CD4-positive, alpha-beta T cell treated with Interleukin-2 at 100 ng/mL for 4 hours (primary cell): ENCODE measurements at places on chromosomes 1 and 21.

GRCh38 chr1:111516005-111516535 is 12.6 kb upstream of the ADORA3 start:
- peak; percentile 24 for DNase-seq

DNA sequence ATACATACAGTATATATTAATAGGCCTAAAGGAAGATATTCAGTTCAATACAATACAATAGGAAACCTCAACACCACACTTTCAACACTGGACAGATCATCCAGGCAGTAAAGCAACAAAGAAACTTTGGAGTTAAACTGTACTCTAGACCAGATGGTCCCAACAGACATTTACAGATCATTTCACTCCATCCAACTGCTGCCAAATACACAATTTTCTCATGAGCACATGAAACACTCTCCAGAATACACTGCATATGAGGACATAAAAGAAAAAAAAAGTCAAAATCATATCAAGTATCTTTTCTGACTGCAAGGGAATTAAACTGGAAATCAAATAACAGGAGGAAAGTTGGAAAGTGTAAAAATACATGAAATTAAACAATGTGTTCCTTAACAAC is 607.5 kb upstream of the BRINP3 start:
- DNase-seq = no peak

- no peak for DNase-seq
Measured at GRCh38 chr1:233569636-233570035, 44.3 kb upstream of the KCNK1 start.

DNA sequence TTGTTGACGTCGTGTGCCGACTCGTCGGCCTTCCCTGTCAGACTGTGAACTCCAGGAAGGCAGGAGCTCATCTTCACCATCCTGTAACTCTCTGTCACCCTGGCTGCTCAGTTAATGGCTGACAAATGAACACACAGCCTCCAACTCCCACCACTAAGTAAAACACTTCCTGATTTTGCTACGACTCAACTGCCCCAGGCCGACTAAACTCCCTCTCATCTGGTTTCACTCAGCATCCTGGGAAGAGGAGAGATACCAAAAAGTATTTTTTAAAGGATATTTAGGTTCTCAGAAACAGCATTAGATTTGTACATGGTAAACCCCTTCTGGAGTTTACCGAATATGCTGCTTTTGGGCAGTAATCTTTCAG is 18.2 kb upstream of the LHX4 start:
- no peak for DNase-seq

DNA sequence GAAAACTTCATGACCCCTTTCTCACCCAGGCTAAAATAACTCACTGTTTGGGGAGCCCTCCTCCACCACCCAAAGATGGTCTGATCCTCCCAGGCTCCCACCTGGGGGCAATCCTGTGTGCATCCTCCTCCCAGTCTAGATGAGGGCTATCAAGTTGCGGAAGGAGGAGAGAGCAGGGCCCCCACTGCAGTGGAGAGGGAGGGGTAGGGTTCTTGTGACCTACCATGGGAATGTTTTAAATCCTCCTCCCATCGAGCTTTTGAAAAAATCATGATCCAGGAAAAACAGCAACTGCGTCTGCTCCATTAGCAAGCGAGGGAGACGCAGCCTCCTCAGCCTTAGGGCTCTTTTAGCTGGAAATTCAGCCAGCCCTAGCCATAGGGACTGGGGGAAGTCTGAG is 80.0 kb downstream of the NAV1 start:
- no peak for DNase-seq

DNA sequence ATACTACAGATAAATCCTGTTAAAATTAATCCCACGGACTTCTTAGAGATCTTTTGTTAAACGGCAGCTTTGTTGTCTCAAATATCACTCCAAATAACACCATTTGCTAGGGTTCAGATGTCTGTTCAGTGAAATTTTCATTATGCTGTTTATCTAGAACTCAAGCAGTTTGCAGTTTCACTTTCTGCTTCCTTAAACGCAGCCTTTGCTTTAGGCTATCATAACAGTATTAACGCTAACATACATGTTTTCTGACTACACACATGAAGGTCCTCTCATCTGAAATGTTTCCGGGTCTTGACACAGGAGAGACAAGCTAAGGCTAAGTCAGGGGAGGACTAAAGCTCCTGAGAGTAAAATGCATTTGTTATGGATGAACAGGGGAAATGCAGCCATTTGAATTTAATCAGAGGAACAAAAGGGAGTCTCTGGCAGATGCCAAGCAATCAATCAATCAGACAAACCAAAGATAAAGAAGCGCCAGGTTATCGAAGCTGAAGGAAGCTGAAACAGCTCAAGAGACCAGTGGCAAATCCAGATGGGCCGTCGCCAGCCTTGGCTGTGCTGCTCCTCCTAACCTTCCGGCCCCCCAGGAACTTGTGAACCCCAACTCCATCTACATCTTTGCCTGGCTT is 16.9 kb downstream of the CCSAP start:
- DNase-seq = peak; percentile 12

- no peak for DNase-seq
Measured at GRCh38 chr1:206128196-206128595, 11.0 kb upstream of the AVPR1B start.

DNA sequence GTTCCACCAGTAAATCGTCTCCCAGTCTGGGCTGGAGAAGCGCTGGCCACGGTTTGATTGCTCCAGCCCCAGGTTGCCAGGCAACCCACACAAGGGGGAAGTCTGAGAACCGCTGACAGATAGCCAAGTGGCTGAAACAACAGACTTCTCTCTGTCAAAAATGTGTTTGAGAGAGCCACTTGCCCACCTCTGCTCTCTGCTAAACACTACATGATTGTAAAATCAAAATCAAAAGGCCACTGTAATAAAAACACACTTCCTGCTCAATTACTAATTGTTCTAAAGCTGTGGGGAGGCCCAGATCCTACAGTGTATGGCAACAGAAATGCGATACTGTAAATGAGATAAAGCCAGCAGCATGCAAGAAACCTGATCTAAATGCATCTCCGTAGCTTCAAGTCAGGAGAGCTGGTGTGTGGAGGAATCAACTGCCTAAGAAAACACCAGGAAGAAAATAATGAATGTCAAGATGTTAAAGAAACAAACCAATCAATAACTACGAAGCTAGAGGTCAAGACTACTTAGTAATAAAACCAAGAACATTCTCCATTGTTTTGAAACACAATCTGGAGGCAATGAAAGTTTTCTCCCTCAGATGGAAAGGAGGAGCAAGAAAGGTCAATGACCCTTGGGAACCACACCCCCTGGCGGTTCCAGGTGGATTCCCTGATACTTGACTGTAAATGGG is 121.2 kb downstream of the SLC45A1 start:
- DNase-seq = no peak

- peak; percentile 13 for DNase-seq
Measured at GRCh38 chr1:84619383-84620102, 45.3 kb upstream of the CTBS start.

- DNase-seq = peak; percentile 20
Measured at GRCh38 chr1:67683766-67684525, 1.1 kb upstream of the GADD45A start.

DNA sequence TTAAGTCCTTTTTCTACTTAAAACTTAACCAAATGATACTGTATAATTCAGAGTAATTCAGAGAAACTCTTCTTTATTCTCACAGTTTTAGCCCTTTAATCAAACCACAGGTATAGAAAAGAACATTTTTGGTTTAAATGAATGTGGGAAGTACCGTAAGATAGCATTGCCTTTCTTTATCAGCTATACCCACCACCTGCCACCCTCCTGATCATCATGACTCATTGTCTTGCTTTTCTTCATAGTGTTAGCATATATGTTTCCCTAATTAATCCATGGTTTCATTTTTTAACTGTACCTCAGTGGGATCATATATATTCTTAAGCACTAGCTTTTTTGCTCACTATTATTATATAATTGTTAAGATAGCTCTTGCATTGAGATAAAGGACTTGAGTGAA is 27.5 kb upstream of the ANGPTL1 start:
- no peak for DNase-seq

GRCh38 chr1:9346566-9346965 is 53.9 kb downstream of the SPSB1 start:
- no peak for DNase-seq

GRCh38 chr1:40049725-40050124 is 9.2 kb downstream of the CAP1 start:
- DNase-seq = no peak

GRCh38 chr1:12486059-12486341 is 132.0 kb downstream of the DHRS3 start:
- no peak for DNase-seq

- DNase-seq = no peak
Measured at GRCh38 chr1:50923564-50923963, 36.5 kb downstream of the FAF1 start.

- no peak for DNase-seq
Measured at GRCh38 chr1:5738911-5739462, 253.2 kb downstream of the NPHP4 start.

GRCh38 chr1:243291292-243291691 is 35.5 kb downstream of the SDCCAG8 start:
- DNase-seq = no peak

GRCh38 chr1:116498789-116499628 is 71.8 kb downstream of the CD58 start:
- DNase-seq = peak; percentile 70

- no peak for DNase-seq
Measured at GRCh38 chr1:235938709-235939479, 72.2 kb upstream of the LYST start.

GRCh38 chr21:33075128-33075527 is 5.2 kb downstream of the OLIG1 start:
- DNase-seq = no peak

DNA sequence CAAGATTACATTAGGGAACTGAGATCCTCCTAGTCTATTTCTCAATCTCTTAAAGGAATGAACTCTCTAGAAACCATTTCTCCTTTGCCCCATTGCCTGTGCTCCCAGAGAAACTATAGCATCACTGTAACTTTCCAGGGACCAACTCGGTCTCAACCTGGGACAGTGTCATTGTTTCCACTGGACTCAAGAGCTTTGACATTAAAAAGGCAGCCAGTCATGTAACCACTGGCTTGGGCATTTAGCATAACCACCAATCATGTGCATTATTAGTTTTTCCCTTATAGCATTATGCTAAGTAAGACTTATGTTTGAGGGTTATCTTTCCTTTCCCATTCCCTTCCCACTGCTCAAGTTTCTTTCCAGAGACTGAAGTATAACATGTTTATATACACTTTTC is 18.2 kb downstream of the TEX38 start:
- DNase-seq = no peak

DNA sequence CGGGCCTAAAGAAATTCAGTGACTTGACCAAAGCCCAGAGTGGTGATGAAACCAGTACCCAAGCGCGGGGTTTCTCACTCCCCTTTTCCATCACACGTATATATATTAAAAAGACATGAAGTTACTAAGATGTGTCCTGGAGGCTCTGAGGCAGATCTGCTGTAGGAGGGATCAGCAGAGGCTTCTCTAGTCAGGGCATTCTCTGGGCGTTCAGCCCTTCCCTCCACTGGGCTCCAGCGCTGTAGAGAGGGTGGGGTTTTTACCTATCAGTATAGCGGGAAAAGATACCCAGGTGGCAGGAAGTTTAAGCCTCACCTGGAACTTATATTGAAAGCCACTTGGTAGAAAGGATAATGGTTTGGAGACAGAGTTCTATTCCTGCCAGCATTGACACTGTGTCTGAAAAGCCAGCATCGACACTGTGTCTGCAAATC is 862 bp upstream of the PLEKHO1 start:
- no peak for DNase-seq

GRCh38 chr1:114495486-114495885 is 15.5 kb downstream of the TRIM33 start:
- no peak for DNase-seq

- DNase-seq = no peak
Measured at GRCh38 chr21:27513825-27514224, 546.9 kb upstream of the ADAMTS5 start.

- DNase-seq = no peak
Measured at GRCh38 chr1:216765346-216766300, 42.4 kb upstream of the ESRRG start.

GRCh38 chr21:33480481-33481103 is 818 bp upstream of the TMEM50B start:
- DNase-seq = no peak

DNA sequence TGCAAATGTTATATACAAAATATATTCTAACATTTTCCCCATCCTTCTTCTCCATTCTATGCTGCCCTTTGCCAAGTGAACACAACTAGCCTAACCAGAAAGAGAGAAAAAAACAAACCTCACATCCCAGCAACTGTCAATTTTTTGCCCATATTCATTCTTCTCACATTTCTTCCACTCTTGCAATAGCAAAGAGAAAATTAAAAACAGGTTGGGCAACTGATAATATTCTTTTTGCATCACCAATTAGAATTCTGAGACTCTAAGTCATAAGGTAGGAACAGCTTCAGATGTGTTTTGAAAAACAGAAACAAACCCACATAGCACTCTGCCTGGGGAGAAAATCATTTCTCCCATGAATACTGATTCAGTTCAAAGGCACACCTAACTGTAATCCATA is 25.2 kb upstream of the EXO1 start:
- no peak for DNase-seq

DNA sequence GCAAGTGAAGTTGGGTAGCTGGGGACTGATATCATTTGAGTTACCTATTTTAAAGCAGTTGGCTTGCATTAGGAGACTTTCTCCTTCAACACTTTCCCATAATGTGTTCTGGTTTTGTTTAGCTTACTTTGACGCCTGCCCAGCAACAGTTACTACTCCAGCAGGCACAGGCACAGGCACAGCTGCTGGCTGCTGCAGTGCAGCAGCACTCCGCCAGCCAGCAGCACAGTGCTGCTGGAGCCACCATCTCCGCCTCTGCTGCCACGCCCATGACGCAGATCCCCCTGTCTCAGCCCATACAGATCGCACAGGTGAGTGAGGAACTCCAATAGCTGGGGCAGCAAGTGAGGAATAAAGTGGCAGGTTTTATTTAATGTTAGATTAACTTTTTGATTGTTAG is 144.3 kb downstream of the CD247 start:
- DNase-seq = no peak

DNA sequence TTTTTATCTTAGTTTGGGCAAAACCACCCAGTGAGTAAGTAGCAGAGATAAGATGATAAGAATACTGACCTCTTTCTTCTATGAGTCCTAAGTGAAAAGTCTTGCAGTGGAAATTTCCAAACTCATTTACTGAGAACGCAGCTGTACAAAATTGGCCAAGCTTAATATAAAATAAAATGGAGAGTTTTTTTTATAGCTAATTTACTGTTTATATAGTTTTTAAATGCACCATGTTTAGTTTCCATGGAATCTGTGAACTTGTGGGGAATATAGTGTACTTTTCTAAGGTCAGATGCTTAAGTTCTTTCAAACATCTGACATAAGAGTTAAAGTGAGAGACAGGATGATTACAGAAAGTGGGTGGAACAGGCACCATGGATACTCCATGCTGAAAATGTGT is 833.5 kb downstream of the ADGRL2 start:
- no peak for DNase-seq

- peak; percentile 77 for DNase-seq
Measured at GRCh38 chr21:44930543-44930981, 9.3 kb upstream of the SLX9 start.

- DNase-seq = no peak
Measured at GRCh38 chr1:41424581-41425118, 59.8 kb downstream of the EDN2 start.
